Stimulated activated CD4-positive, alpha-beta T cell treated with anti-CD3 and anti-CD28 coated beads, Interleukin-15, amount 100 ng/mL, for 48 hours (primary cell): ENCODE measurements at places on chromosomes 6 and 20.

- DNase-seq = no peak
These were observed 86.9 kb downstream of the C6orf118 start for GRCh38 chr6:165222315-165223025.

DNA sequence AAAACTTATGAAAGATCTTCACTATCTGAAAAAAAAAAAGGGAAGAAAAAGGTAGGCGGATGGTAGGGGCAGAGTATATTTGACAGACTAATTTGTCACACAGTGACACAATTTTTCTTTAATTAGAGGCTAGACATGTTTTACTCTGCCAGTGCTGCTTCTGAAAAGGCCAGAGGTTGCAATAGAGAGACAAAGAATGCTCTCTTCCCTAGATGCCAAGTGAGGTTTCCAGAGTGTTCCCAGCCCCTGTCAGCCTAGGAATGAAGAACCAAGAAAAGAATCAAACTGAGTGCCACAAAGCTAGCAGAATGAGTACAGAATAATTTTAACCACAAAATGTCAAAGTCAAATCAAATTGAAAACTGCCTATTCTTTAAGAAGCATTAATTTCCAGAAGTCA, 13.0 kb downstream of the PNISR start:
- DNase-seq = no peak

DNA sequence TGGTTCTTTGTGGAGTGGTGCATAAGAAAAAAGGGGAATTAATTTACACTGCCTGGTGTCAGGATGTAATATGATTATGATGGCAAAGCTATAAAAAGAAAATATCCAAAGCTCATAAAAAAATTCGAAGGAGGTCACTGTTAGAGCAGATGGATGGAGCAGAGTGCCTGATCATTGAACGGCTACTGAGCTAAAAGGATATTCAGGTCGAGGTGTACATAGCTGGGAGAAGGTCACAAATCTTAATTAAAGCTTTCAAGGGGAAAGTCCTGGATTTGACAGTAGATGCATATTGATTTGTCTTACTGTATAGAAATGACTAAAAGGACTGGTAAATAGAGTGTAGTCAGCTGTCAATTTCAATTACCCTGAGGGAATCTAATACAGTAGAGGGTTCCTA, 84.4 kb downstream of the PKIB start:
- no peak for DNase-seq

DNA sequence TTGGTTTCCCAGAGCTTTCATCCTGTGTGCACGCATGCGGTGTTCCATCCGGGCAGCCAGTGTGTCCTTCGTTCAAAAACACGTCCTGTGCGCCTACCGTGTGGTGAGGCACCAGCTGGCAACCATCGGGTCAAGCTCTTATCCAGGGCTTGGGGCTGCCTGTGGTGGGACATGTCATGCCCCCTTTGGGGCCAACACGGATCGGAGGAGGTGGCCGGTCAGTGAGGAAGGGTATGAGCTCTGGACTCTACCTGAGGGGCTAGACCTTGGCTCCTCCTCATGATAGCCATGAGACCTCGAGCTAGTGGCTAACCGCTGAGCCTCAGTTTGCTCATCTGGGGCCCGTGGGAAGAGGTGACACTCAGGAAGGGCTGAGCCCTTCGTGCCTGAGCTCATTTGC, 158.5 kb upstream of the PMEPA1 start:
- DNase-seq = no peak

DNA sequence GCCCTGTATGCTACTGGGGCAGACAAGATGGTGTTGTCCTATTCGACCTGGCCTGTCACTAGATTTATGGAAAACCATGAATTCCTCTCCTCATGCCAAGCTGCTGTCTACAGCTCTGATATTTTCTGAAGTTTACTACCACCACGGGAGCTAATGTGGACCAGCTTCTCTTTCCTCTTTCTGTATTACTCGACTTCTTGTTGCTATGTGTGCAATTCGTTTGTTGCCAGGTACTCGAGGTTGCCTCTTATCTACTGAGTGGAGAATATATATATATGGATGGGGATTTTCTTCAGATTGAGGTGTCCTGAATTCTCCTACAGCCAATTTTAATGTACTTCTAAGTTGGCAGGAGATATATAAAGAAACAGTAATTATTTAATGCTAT, 34.7 kb downstream of the MAN1A1 start:
- no peak for DNase-seq
